ENCODE measurements at places on chromosomes 12 and 14.

GRCh38 chr14:86087377-86087776 lies 557.4 kb downstream of the FLRT2 start:
- DNase-seq = no peak

DNA sequence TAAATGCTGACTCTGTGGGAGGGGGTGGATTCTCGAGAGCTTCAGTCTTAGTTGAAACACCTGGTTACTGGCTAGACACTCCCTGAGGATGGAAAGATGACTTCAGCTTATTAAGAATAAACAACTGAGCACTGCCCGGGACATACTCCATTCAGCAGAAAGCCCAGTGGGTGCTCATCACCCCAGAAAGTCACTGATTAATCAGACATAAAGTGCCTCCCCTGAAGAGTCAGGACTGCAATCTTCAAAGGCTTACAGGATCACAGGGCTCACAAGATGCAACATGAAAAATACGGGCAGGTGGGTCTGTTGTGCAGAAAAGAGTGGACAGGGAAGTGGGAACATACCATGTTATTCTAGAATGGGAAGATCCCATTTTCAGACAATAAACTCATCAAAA lies 207.0 kb downstream of the CALM1 start:
- no peak for DNase-seq

DNA sequence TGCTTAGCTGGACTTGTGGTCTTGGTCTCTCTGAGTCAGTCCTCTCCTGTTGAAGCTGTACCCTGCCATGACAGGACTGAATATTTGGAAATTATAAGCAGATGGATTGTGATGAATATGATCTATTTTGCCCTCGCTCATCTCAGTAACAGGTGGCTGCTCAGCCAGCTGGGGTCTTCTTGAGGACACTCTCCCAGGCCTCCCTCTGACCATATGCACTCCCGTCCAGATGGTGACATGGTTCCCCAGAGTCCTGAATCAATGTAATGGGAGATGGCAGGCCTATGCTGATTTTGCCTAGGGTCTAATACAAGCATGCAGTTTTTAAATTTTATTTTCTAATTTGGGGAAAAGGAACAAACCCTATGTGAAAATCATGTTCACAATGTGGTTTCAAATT lies 63.1 kb upstream of the TRHDE start:
- DNase-seq = no peak

- no peak for DNase-seq
Measured at GRCh38 chr14:51960866-51961265, 28.5 kb upstream of the RTRAF start.

DNA sequence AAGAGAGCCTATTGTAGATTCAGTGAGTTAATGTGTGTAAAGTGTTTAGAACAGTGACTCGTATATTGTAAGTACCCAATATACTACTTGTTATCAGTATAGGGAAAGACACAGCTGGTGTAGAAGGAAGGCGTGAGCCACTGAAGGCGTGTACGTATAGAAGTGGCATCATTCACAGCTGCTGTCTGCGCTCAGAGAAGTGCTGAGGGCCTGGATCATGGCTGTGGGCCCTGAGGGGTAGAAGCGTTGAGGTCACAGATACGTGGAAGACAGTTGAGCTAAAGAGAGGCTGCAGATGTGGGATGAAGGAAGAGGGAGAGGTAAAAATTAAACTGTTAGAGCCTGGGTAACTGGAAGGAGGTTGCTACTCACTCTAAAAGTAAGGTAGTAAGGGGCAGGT lies 5.9 kb downstream of the C12orf75 start:
- no peak for DNase-seq

DNA sequence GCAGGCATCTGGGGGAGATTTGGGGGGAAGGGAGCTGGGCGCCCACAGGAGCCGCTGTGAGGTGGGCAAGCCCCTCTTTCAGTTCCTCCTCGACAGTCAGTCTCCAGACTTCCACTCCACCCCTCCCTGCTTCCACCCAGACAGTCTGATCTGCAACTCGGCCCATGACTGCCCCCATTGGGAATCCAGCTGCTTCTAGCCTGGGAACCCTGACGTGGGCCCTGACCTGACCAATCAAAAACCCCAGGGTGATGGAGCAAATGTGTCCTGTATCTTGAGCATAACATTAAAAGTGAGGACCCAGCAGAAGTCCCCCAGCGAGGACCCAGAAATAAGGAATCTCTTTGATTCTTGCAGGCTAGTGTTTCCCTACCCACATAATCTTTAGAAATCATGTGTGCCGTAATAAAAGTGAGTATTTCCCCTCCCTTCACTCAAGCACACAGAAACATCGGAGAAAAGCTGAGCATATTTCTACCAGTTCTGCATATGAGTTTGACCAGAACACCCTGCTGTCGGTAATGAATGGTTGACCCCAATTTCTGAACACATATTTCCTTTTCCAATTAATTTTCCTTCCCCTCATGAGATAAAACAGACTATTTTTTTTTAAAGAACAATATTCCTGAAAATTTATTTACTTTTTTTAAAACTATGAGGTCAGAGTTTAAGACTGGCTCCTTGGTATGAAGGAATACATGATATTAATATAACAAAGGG lies 6.4 kb downstream of the SSH1 start:
- DNase-seq = no peak

DNA sequence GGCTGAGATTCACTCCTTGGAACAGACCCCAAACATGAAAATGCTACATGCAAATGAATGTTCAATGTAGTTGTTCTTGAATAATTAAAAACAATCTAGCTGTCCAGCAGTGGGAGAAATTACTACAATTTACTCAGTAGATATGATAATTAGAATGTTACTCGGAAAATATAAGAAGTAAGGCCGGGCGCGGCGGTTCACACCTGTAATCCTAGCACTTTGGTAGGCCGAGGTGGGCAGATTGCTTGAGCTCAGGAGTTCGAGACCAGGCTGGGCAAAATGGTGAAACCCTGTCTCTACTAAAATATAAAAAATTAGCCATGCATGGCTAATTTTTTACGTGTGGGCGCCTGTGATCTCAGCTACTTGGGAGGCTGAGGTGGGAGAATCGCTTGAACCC lies 15.3 kb upstream of the PTGER2 start:
- no peak for DNase-seq

GRCh38 chr12:45349916-45350315 lies 134.0 kb downstream of the ANO6 start:
- DNase-seq = no peak

- no peak for DNase-seq
Measured at GRCh38 chr12:32585680-32586079, 93.4 kb upstream of the DNM1L start.

DNA sequence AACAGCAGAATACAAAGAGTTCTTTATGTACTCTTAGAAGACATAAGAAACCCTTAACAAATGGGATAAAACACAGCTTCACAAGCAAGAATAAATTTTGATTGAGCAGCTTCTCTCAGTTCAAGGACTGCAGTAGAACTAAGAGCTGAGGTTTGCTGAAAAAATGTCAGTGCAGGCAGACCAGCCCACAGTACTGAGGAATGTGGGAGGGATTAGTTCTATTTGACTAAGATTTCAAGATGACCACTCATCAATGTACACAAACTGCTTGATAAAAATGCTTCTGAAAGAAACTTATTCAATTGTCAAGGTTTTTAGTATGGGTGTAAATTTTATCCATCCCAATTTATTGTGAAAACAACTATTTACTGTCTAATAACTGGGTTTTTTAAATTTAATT lies 138.4 kb downstream of the SEC23A start:
- no peak for DNase-seq

- no peak for DNase-seq
Measured at GRCh38 chr12:3087758-3088650, 10.8 kb downstream of the TSPAN9 start.

DNA sequence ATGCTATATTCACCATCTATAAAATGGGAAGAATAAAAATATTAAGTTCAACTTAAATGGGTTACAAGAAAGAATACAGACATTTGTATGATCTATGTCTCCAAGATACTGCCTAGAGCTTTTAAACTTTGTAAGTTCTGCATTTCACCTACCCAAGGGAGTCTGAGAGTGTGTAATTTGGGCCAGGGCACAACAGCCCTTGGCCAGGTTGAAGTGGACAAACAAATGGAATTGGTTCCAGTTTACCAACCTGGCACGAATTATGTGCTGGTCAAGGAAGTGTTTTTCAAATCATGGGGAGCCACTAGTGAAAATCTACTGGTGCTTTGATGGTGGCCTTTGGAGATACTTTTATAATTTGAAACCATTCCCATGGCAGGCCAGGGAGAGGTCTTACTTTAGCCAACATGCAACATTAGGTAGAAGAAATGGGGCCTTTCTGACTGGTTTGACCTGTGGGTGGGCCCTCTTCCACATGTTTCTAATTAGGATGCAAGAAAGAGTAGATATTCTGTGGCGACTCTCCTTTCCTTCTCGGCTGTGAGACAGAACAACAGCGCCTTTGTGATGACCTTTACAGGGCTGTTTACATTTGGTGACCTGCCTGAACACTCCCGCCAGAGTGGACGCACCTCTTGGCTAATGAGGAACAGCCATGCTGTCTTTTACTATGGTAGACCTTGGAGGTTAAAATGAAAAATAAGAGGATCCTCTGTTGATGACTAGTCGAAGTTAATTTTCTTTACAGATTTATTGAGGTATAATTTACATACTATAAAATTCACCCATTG lies 476.6 kb downstream of the ZFP36L1 start:
- DNase-seq = no peak

- DNase-seq = no peak
Measured at GRCh38 chr12:24848941-24849477, 99.9 kb downstream of the BCAT1 start.

Measured in stimulated activated CD8-positive, alpha-beta memory T cell treated with anti-CD3 and anti-CD28 coated beads, Interleukin-7, amount 100 ng/mL, for 48 hours (primary cell).